Cardiac septum (tissue), 1 donor: ENCODE measurements at places on chromosomes 7 and 10.

GRCh38 chr7:152925412-152926147 lies 166.0 kb downstream of the ACTR3B start:
- no peak for DNase-seq

GRCh38 chr7:70695795-70696083 lies 436.2 kb upstream of the GALNT17 start:
- no peak for DNase-seq

GRCh38 chr10:71971769-71972555 lies 7.8 kb downstream of the CHST3 start:
- DNase-seq: no peak

- peak; percentile 73 for DNase-seq
Measured at GRCh38 chr10:46520941-46521340, 35.5 kb downstream of the GPRIN2 start.

GRCh38 chr7:70527520-70528115 lies 604.3 kb upstream of the GALNT17 start:
- DNase-seq: no peak

DNA sequence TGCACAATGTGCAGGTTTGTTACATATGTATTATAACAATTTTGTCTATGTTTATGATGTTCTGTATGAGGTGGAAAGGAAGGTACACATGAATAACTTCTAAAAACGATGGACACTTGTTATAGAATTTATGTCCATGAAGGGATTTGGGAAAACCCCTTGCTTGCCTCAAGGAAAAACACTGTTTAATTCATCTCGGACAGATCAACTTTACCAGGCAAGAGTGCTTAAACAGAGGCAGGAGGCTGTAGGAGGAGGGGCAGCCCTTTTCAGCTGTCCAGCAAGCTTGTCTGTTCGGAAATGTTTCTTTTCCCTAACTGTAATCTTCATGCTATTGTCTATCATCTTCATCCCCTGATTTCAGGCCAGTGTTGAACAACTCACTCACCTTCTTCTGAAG lies 200.9 kb downstream of the CDC14C start:
- no peak for DNase-seq

GRCh38 chr10:21954132-21954531 lies 49.4 kb downstream of the DNAJC1 start:
- DNase-seq: no peak

DNA sequence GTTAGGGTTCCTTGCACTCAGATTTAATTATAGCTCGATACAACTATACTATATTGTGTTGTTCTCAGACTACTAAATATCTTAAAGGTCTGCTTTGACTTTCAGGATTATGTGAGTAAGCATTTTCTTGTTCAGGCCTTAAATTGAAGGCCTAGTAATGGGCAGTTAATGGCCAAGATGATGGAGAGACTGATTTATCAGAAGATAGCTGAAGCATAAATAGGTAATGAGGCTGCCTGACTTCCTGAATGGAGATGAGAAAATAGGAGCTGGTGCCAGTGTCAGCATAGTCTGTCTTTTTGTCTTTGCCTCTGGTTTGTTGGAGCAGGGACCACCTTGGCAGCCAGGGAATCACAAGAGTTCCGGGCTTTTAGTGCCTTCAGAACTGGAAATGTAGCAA lies 32.2 kb downstream of the ADAM22 start:
- no peak for DNase-seq

GRCh38 chr10:6465854-6466601 lies 114.0 kb downstream of the PRKCQ start:
- no peak for DNase-seq

GRCh38 chr10:62081341-62082270 lies 180.1 kb downstream of the ARID5B start:
- no peak for DNase-seq

GRCh38 chr10:50807851-50808776 lies 68.4 kb downstream of the ASAH2B start:
- DNase-seq: no peak

- no peak for DNase-seq
Measured at GRCh38 chr10:117186832-117187615, 10.3 kb upstream of the KCNK18 start.

DNA sequence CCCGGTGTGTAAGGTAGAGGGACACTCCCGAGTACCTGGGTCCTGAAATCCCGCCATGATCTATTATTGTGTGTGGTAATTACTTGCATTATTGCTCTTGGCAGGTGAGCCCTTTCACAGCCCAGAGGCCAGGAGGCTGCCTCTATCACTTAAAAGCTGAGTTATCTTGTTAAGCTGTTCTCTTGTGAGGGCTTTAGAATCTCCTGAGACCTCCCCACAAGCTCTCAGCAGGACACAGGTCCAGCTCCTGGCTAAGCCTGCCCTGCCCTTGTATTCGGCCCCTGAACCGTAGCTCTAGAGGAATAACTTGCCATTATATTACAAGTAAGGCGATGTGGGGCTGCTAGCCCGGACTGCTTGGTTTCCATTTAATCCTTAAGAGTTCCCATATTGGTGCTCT lies 13.9 kb downstream of the SND1 start:
- no peak for DNase-seq

GRCh38 chr7:123608991-123609882 lies 7.6 kb downstream of the ASB15 start:
- DNase-seq: no peak

DNA sequence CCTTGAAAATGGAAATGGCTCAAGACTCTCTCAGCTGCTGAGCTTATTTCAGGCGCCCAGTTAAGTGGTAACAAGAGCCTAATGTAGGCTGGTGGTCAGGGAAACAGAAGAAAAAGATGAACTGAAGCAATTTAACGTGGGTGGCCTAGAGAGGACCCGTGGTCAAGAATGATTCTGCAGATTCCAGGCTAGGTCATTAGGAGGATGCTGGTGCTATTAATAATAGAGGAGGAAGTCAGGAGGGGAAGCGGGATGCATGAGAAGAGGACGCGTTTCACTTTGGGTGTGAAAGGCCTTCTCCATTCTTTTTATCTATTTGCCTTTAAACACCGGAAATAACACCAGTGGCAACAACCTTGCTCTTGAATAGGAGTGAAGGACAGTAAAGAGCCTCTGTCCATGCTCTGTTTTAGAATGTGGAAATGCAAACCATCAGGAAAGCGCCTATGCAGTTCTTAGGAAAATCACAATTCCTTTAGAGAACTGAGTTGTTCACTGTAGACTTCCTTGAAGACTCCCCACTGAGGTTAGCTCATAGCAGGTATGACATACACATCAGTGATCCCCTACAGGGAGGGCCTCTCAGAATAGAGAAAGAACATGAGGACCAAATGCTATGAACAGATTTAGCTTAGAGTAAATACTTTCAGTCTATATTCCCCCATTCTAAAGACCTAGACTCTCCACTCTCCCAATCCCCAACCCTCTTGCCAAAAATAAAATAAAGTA lies 8.6 kb downstream of the LIPA start:
- no peak for DNase-seq

DNA sequence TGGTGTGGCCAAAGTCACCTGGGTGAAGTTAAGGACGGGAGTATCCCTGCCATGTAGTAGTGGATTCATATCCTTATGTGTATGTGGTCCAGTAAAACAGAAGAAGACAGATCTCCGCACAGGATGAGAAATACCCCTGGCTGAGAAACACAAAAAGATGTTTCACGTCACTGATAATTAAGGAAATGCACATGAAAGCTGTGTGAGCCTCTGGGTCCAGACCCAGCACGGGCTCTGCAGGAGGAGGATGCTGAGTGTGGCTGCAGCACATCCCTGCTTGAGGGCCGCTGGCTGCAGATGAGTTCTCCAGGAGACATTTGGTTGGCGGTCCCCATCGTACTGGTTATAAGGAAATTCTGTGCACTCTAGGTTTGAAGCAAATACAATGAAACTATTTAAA lies 8.2 kb upstream of the SUN1 start:
- no peak for DNase-seq

- DNase-seq: no peak
Measured at GRCh38 chr10:87961314-87961713, 97.9 kb downstream of the PTEN start.

DNA sequence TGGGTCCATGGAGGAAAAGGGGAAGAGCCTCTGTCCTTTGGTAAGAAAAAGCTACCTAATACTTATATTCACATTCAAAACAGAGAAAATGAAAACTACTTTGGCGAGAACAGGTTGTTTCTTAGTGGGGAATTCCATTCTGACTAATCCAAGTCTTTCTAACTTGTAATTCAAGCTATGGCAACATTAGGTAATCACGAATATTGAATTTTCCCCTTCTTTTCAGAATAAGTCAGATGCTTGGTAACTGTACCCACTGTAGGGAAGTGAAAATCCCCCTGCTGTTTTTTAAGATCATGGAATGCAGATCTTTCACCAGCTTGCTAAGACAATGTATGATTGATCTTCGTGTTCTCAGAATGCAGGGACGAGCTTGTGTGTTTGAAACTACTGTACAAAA lies 384.4 kb downstream of the TCERG1L start:
- DNase-seq: no peak

- DNase-seq: no peak
Measured at GRCh38 chr7:83976302-83976701, 218.3 kb downstream of the SEMA3A start.

- DNase-seq: no peak
Measured at GRCh38 chr10:70616761-70617160, 14.2 kb upstream of the PRF1 start.

DNA sequence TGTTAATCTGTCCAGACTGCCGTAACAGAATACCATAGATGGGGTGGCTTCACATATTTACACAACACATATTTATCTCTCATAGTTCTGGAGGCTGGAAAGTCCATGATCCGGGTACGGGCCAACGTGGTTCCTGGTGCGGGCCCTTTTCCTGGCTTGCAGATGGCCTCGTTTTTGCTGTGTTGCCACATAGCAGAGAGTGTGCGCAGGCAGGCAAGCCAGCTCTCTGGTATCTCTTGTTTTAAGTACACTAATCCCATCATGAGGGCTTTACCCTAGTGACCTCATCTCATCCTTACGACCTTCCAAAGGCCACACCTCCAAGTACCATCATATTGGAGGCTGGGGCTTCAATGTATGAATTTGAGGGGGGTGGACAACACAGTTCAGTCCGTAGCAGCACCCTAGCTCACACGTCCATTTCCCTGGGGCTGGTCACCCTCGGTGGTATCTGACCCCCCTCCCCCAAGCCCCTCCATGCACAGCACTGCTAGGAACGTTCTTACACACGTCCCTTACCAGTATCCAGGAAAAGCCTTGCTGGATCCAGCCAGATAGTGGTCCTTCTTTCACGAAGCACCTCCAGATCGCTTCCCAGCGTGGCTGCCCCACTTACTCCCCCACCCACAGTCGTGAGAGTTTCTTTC lies 21.5 kb downstream of the CUX1 start:
- DNase-seq: no peak

DNA sequence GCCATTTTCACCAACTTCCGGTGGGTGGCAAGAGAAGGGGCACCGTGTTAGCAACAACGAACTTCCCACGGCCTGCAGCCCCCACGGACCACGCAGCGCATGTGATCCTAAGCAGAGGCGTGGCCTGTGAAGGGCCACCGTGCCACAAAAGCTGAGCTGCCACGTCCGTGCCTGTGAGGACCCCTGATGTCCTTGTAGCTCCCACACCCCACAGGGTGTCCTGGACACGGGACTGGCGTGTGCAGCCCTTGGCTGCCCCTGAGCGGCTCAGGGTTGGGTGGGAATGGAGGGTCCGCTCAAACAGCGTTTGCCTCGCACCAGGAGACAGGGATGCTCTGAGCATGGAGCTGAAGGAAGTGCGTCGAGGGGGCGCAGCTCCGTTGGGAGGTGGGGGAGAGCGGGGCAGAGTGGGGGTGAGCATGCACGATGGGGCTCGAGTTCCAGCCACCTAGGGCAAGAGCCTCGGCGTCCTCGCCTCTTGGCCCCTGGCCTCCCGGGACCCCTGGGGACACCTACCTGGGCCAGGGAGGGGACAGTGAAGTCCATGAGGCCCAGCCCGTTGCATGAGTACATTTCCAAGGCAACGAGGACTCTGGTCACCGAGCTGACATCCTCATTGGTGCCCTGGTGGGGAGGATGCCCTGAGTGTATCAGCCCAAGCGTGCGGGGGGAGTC lies 33.6 kb downstream of the CFAP46 start:
- DNase-seq: no peak

DNA sequence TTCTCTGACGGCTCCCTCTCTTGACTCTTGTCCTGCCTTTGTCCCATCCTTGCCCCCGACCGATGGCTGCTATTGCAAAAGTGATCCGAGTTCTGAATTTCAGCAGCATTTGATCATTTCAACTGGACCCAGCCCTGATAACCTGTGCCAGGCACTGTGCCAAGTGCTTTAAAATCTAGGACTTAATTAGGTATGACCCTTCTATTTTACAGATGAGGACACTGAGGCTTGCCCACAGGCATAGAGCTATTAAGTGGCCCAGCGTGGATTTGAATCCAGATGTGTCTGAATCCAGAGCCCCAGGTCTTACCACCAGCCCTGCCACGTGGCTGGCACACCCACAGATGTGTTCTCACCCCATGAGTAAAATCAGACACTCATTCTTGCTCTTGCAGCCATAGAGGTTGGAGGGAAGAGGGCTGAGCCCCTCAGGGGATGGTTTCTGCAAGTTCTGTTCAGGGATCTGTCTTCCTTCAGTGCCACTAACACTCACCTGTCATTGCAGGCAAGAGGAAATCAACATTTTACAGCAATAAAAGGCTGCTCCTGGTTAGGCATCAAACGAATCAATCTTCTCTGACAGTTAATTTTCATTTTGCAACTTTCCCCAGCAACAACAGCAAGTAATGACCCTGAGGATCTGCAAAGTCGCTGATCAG lies 101.2 kb downstream of the GRID1 start:
- DNase-seq: peak; percentile 38

- DNase-seq: no peak
Measured at GRCh38 chr7:27194686-27195379, 5.1 kb downstream of the HOXA13 start.

- DNase-seq: no peak
Measured at GRCh38 chr7:33040803-33041516, 21.6 kb downstream of the NT5C3A start.

DNA sequence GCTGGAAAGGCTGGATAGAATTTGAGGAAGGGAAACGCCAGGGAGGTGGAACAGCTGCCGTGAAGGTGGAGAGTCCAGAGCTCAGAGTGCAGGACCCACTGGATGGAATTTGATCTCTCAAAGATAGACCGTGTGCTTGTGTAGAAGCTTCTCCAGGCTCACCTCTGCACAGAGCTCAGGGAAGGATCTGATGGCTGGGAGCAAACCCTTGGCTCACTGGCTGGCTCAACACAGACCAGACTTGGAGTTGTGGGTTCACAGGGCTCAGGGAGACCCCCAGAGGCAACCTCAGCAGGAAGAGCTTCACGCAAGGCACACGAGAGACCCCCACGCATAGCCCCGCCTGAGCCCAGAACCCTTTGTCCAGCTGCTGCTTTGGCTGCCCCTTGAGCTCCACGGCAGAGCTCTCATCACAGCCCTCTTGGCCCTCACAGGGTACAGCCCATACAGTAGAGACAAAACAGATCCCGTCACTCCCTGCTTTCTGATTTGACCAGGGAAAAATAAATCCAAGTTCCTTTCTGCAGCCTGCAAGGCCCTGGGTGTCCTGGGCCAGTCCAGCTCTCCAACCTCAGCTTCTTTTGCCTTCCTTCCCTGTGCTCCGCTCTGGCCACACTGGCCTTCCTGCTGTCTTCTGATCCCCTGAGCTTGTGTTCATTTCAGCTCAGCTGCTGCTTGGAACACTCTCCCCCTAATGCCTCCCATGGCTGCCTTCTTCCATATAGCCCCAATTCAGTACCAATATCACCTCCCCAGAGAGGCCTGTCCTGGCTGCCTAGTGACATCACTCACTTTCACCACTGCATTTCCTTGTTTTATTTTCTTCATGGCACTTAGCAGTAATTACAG lies 26.3 kb downstream of the GHRHR start:
- no peak for DNase-seq
